ENCODE measurements at places on chromosomes 2 and 18.

- no peak for DNase-seq
Measured at GRCh38 chr2:207601774-207602173, 23.4 kb downstream of the METTL21A start.

DNA sequence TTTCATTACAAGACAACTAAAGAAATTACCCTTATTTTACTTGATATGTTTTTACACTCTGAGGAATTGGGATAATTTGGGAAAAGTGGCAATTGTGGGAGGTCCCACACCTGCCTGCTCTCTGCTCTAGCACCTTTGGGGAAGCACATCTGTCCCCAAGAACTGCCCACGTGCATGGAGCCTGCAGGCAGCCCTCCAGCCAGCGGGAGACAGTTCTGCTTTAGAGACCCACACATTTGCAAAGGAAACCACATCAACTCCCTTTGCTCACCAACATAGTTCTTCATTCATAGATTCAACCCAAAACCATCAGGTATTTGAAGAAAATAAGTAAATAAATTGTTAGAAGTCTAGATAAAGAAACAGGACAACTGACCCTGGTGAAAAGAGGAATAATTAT is 239.9 kb upstream of the ID2 start:
- DNase-seq: no peak

GRCh38 chr18:55124078-55124763 is 165.0 kb upstream of the CCDC68 start:
- DNase-seq: no peak

DNA sequence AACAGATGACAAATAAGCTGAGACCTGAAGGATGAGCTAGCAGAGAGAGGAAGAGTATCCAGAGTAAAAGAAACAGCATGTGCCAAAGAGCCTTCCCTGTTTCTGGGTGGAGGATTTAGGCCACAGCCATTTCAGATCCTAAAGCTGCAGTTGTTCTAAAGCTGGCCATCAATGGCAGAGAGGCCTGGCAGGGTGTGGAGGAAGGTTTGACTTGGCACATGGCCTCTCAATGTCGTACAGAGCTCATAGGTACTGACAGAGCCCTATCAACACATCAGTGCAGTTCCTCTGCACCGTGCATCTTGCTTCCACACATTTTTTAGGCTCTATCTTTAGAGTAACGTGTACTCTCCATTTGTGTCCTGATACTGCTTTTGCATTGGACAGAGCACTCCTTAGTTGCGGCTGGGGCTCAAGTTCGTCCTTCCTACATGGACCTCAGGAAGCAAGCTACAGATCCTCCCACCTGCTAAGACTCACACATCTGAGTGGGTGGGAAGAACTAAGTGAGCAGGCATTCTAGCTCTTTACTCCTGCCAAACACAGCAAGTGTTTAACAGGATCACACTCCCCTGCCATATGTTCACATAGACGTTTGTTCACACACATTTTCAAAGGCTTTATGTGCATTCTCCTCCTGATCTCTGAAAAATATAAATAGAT is 3.0 kb upstream of the CHMP3 start:
- no peak for DNase-seq

DNA sequence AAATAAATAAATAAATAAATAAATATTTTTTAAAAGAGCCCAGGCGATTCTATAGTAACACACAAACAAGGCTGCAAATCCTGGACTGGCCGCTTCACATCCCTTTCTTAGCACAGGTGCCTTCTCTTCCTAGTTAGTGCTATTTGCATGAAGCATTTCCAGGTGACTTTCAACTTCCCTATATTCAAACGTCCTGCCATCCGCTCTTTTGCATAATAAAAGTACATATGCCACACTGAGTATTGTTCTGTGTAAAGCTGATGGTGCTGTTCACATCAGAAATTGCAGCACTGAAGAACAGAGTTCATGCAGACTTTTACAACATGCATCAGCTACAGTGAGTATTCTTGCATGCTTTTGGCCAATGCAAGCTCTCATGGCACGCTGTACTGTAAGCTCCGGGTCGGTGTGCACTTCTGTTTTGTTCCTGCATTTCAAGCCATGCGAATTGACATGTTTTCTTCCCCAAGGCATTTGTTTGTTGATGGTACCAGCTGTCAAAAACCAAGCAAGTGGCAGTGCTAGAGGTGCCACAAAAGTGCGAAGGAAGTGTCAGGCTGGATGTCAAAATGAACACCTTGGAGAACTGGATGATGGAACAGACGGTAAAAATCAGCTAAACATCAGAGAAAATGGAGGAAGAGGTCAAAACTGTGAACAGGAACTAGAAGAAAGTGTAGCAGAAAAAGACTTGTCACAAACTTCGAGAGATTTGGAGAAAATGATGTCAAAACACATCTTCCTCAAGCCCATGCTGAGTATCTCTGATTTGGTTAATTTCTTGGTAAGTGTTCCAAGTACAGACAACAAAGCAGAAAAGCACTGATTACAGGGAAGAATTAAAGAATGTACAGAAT is 25.5 kb upstream of the CEP68 start:
- DNase-seq: no peak

GRCh38 chr2:148634749-148635148 is 9.8 kb upstream of the EPC2 start:
- DNase-seq: no peak

GRCh38 chr2:110865188-110865587 is 132.8 kb downstream of the ACOXL start:
- no peak for DNase-seq

- DNase-seq: no peak
Measured at GRCh38 chr18:48472610-48473009, 63.4 kb upstream of the ZBTB7C start.

DNA sequence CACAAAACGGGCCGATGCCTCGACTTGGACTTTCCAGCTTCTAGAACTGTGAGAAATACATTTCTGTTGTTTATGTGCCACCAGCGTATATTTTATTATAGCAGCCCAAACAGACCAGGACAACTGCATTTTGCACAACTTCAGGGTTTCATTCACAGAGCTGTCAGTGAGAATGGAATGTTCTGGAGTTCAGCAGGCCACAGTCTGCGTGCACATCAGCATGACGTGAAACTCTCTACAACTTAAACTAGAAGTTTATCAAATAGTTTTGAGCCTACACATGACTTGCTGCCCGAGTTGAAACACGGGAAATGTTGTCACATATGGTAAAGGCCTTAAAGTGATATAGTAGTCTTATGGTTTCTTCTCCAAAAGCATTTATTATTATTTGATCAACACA is 3.9 kb upstream of the TRIB2 start:
- DNase-seq: no peak

- no peak for DNase-seq
Measured at GRCh38 chr18:6885006-6885481, 155.5 kb downstream of the ARHGAP28 start.

DNA sequence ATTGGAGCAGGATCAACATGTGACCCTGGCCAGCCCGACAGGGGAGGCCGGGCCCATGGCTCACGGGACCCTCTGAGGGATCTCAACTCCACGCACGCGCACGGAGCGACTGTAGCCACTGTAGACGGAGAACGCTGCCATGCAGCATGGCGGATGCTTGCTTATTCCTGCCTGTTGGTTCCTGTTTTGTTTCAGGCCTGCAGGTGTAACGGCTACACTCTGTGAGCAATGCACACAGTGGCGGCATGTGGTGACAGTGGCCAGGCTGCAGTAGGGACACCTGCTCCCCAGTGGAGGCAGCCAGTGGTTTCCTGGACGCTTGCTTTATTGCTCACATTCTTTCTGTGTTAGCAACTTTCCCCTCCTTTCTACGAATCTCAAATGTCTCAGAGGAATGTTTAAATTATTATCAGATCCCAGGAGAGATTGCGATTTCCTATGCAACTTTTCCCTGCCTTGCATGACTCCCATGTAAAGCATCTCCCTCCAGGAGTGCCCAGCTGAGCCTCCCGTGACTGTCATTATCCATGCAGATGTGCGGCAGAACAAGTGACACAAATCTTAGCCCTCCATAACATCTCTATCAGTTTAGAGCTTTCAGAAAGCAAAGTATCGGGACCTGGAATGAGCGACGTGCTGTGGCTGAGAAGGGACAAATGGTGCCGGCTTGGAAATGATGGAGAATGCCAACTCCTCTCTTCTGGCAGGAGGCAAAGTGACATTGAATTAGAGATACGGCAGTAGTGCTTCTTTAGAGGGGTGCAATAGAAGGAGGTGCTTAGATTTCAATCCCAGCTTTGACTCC is 209.7 kb downstream of the ASB1 start:
- no peak for DNase-seq

GRCh38 chr18:65752625-65753325 is 2.0 kb downstream of the CDH7 start:
- DNase-seq: peak; percentile 45

GRCh38 chr2:86195808-86196387 is 636 bp upstream of the IMMT start:
- no peak for DNase-seq

- DNase-seq: no peak
Measured at GRCh38 chr2:236671896-236672562, 102.4 kb downstream of the ACKR3 start.

GRCh38 chr2:241850544-241851324 is 8.0 kb downstream of the PDCD1 start:
- no peak for DNase-seq

DNA sequence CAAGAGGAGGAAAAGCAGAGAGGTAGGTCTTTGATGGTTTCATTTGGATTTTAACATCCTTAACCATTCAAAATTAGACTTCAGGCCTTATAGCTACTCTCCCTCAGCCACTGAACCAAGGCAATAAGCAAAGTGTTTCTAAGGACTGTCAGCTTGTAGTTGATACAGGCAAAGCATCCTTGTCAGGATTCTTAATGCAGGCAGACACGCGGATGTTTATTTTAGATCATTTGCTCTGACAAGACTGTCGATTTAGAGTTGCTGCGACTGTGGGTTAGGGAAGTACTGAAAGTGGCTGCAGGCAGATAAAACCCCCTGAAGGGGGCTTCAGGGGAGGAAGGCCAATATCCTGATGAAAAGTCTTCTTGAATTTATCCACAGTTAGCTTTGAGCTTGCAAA is 46.6 kb downstream of the CDH20 start:
- no peak for DNase-seq

GRCh38 chr2:131035112-131035825 is 58.0 kb downstream of the FAM168B start:
- DNase-seq: no peak

DNA sequence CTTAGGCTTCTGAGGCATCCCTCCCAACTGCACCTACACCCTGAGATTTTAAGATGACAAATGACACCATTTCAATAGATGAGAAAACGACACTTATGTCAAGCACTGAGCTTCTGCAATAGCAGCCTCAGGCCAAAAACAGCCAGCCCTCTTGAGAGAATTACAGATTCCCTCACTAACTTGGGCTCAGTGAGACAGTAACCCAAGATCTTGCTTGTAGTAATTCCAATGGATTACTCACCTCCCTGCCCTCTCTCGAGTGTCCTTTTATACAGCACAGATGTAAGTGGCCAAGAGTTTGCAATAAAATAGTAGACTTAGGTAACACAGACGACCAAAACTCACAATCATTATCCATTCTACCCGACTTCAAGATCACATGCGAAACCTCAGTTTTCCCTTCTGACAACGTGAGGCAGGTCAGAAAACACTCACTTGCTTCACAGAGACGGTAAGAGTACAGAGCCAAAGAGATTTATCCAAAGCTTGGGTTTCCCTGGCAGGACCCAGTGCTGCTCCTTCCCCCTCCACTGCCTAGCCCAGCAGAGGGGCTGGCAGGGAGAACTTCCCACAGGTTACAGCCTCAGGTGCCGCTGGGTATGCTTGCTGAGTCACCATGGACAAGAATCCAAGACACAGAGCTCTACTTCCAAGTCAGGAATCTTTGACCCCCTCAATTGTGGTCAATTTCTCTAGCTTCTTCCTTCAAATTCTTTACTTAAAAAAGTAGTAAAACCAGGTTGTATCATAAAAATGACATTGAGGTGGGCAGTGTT is 181.4 kb downstream of the MYO5B start:
- DNase-seq: no peak

DNA sequence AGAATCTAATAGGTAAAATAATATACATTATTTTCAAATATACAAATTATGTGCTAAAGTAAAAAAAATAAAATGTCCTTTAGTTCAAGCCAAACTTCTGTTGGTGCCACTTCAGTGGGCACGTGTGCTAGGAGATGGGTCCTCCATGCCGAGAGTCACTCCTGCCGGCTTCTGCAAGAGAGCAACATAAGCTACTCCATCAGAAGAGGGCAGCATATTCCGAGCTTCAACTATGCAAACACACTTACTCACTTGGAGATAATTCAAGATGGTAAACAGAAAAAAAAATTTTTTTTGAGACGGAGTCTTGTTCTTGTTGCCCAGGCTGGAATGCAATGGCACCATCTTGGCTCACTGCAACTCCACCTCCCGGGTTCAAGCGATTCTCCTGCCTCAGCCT is 24.4 kb downstream of the CNOT11 start:
- DNase-seq: no peak

- no peak for DNase-seq
Measured at GRCh38 chr18:60846396-60846795, 473.8 kb upstream of the MC4R start.

DNA sequence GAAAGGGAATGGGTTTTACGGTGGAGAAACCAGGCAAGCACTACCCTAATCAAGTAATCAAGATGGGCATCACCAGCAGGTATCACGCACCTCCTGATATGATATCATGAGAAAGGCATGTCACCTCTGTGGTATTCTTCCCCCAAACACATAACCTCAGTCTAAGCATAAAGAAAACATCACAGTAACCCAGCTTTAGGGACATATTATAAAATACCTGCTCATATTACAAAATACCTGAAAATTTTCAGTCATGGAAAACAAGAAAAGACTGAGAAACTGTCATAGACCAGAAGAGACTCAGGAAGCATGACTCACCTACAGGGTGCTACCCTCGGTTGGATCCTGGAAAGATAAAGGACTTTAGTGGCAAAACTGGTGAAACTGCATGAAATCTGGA is 30.5 kb downstream of the GCKR start:
- DNase-seq: no peak
